ENCODE measurements at places on chromosomes 4 and X. TPM values are rescaled to one million over a fixed set of nuclear protein-coding genes. Genes with fewer than 3 reads are reported as not detected.

Gene ADH5
- total RNA-seq: 213 TPM

GRCh38 chr4:17124767-17125166 is 226.3 kb upstream of the LDB2 start:
- no peak for DNase-seq

DNA sequence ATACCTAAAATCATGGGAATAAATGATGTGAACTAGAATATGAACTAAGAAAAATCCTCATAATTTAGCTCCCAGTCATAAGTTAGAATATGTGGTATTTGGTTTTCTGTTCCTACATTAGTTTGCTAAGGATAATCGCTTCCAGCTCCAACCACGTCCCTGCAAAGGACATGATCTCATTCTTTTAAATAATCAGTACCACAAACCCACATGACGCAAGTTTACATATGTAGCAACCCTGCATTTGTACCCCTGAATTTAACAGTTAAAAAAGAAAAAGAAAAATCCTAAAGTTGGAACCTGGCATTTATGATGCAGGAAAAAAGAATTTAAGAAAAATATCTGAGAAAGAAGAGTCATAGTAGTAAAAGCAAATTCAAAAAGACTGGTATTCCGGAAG is 13.3 kb downstream of the UBA6 start:
- no peak for DNase-seq

Gene XIAP
- total RNA-seq: 35.3 TPM

Gene ZCCHC18
- 5.1 TPM for total RNA-seq

Gene TEX13C
- total RNA-seq: not detected

- no peak for DNase-seq
These were observed 731 bp upstream of the AMMECR1 start for GRCh38 chrX:110318664-110318968.

Gene NOCT
- 32.2 TPM for total RNA-seq

Gene FAT1
- total RNA-seq: 264 TPM

Gene PASD1
- not detected for total RNA-seq

GRCh38 chr4:70808151-70808550 is 31.5 kb downstream of the GRSF1 start:
- no peak for DNase-seq

Gene CXXC4
- 40.8 TPM for total RNA-seq

Gene MAGEA1
- total RNA-seq: not detected

DNA sequence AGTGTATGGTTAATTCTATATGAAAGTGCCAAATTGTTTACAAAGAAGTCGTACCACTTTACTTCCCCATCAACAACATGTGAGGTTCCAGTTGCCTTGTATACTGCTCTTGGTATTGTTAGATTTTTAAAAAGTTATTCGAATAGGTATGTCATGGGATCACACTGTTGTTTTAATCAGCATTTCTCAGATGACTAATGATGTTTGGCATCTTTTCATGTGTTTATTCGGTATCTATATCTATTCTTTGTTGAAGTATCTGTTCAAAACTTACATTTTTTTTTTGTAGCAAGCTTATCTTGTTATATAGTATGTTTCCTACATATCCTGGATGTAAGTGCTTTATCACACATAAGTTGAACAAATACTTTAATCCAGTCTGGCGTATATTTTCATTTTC is 99.4 kb upstream of the MAB21L2 start:
- DNase-seq: no peak

Gene MAGEE2
- not detected for total RNA-seq

DNA sequence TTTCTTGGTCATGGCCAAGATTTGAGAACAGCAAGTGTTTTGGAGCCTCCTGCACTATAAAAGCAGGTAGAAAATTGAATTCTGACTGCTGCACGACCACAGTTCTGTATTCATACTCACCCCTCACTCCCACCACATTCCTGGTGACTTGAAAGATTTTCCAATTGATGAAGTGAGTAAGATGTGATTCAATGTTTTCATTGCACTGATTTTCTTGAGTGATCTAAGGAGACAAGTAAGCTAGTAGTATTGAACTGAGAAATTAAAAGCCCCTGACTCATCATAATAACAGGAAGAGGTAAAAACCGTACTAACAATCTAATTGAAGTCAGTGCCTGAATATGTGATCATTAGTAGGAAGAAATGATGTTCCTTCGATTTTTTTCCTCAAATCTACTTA is 6.1 kb upstream of the SEC24D start:
- no peak for DNase-seq

DNA sequence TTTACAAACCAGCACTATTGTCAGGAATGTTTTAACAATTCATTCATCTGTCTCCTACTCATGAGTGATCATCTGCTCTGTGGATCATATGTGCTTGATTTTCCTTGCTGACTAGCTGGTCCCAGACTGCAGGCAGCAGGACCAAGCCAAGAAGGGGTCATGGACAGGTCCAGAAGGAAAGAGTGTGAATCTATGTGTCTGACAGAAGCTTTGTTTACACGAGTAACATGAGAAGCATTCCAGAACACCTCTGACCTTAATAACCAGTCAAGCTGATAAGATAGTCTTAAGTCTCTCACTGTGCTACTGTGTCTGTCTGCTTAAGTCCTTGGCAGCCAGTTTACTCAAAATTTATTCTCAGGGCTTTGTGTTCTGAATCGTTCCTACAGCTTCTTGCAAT is 39.0 kb downstream of the GUCY1A1 start:
- no peak for DNase-seq

Gene MAGEA8
- not detected for total RNA-seq

DNA sequence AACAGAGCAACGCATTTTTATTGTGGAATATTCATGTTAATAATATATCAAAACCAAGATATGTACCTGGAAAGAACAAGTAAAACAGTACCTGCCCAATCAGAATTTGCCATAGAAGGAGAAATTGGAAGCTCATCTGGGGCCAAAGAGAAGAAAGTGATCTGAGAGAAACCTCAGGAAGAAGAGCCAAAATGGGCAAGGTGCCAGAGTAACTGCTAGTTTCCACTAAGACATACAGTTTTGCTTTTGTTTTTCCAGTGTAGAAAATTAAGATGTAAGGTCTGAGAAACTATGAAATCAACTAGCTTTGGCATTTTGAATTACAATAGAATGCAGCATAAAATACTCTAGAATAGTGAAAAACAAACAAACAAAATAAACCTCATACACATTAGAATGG is 2201.2 kb downstream of the ARAP2 start:
- no peak for DNase-seq

DNA sequence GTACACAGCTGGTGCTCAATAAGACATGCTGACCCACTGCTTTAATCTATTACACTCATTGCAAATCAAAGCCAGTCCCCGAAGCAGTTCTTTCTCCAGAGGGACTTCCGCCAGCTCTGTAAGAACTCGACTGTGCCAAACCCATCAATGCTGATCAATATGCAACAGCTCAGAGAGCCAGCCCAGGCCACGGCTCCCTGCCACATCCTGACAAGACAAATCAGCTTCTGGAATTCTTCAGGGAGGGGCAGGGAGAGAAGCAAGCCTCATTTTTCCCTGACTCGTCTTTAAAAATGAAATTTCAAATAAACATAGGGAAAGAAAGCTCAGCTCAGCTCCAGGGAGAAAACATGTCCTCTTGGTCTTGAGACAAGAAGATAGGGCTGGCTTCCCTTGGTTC is 5.3 kb upstream of the ADRA2C start:
- DNase-seq: no peak

- DNase-seq: no peak
These were observed 280.7 kb downstream of the BCOR start for GRCh38 chrX:39816871-39817731.

DNA sequence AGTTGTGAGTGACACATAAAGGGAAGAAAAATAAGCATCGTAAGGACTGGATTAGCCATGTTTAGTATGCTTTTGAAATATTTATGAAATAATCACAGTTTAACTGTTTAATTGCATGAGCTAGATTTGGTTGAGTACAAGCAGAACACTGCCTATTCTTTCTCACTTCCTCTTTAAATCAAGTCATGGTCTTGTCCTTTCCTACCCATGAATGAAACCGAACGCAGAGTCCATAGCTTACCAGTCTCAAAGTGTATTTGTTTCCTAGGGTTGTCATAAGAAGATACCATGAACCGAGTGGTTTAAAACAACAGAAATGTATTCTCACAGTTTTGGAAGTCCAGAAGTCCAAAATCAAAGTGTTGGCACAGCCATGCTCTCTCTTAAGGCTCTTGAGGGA is 684.0 kb upstream of the MAGEB2 start:
- no peak for DNase-seq

Gene PAGE5
- not detected for total RNA-seq

DNA sequence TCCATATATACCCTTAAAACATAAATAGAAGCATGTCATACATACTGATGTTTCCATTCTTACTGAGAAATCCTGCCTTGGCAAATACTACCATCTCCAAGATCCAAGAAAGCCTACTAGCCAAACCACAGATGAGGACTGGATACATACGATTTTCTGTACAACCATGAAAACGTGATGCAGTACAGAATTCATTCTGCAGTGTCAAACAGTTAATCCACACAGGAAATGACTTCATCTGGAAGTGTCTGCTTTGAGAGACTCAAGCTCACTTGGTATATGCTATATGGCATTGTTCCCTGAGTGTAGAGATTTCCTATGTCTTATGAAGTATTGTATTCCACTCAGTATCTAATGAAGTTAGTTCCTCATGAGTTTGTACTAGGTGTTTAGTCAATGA is 94.3 kb downstream of the CT47B1 start:
- DNase-seq: no peak

- no peak for DNase-seq
These were observed 46.1 kb downstream of the JADE1 start for GRCh38 chr4:128855621-128856020.

DNA sequence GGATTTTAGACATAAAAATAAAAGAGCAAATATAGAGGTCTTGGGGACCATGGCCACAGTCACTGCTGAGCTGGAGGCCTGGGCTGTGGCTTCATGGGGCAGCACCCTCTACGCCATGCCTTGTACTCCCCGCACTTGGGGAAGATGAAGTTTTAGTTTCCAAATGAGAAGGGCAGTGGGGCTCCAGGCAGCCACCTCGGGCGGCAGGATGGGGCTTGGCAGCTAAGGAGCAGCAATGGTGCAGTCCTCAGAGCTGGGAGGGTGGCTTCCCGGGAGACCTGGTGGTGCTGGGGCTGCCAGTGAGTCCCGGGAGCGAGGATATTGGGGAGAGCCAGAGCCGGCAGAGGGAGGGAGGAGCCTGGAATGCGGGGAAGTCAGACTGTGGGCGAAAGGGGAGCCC is 2.4 kb downstream of the CXCR3 start:
- DNase-seq: no peak

Gene XG
- total RNA-seq: 1.2 TPM

- DNase-seq: no peak
These were observed 225.9 kb upstream of the PITX2 start for GRCh38 chr4:110848787-110849186.

GRCh38 chrX:2461711-2462016 is 39.1 kb downstream of the DHRSX start:
- DNase-seq: no peak

GRCh38 chr4:78428996-78429395 is 122.6 kb upstream of the ANXA3 start:
- DNase-seq: no peak

All from progenitor cell of endocrine pancreas (in vitro differentiated cells).